Stimulated activated CD4-positive, alpha-beta T cell treated with anti-CD3 and anti-CD28 coated beads, Interleukin-4, amount 100 ng/mL, for 48 hours (primary cell): ENCODE measurements at places on chromosomes 2 and 18.

GRCh38 chr2:231315896-231316295, 79.6 kb upstream of the B3GNT7 start:
- no peak for DNase-seq

DNA sequence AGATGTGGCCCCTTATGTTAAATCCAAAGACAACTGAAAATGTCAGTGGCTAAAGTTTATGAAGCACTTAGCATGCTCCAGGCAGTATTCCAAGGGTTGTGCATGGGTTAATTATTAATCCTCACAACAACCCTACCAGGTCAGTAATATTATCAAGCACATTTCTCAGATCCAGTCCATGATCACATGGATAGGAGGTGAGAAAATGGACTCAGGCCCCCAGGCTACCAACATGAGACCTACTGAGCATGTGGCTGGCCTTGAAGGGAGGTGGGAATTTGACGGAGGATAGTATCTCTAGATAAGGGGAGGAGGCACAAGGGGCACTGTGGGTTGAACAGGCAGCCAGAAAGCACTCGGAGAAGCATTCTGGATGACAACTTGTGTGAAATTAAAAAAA, 412.0 kb downstream of the MEIS1 start:
- DNase-seq = no peak

DNA sequence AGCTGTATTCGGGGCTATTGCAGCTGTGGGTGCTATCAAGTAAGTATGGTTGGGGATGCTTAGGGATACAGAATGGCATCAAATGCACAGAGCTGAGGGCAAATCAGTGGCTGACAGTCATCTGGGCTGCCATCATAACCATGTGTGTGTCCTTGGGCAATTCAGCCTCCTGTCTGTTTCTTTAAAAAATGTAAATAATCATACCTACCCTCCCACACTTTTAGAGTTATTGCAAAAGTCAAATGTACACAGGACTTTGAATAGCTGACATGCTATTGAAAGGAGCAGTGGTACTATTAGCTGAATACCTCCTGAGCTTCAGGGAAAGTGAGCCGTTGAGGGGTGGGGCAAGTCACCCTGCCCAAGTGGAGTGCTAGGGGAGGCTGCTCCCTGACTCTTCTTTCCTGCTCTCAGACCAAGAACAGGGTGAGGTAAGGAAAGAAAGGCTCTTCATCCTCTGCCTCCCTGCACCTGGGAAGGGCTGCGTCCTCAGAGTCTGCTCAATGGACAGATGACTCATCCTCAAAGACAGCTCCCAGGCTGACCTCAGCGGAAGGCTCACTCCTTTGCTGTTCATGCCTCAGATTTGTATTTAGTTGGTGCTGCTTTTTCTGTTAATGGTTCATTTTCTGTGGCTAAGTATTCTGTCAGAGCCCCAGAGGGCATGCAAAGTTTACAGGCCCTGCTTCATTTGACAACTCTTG, 54.9 kb upstream of the BZW1 start:
- no peak for DNase-seq

GRCh38 chr2:197969391-197969893, 165.0 kb downstream of the PLCL1 start:
- no peak for DNase-seq

GRCh38 chr18:340044-340443, 72.2 kb upstream of the THOC1 start:
- DNase-seq = no peak

DNA sequence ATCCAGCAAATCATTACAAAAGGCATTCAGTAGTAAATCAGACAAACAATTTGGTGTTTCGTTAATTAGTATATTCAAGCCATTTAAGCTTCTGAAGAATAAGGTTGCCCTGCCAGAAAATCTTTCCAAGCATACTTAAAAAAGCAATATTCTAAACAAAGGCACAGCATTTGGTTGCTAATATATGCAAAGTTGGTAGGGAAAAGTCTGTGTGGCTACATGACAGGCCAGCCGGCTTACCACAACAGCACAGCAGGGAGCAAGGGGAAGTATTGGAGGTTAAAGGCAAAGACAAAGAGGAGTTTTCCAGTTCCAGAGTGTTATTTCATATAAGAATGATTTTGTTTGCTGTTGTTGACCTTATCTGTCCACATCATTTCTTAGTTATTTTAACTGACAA, 282.3 kb downstream of the MBD5 start:
- no peak for DNase-seq

DNA sequence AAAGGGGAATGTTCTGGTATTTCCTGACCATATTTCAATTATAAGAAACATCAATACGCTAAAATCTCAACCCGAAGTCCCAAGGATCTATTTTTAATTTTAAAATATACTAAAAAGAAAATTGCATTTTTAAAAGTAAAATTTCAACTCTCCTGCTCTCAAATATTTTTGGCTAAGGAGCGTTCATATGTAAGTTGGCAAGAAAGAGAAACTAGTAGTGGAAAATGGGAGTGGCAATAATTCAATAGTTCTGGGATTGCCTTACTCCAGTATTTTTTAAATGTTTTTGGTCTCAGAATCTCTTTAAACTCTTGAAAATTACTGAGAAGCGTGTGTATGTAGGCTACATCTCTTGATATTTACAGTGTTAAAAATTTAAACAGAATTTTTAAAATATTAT, 72.7 kb downstream of the ACVR1 start:
- DNase-seq = no peak

DNA sequence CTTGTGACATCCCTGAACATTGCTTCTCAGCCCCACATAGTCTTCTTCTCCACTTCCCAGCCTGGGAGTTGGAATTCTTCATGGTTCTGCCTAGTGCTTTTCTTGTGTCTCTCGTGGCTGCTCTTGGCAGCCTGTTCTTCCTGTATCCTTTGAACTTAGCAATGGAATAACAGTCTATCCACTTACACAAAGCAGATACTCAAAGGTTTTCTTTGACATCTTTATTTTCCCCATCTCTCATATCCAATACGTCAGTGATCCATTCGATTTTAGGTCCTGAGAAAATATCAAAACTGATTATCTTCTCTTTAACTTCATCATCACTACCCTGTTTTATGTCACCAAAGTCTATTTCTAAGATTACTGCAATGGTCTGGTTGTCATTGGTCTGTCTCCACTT, 1091.2 kb upstream of the PIK3C3 start:
- DNase-seq = no peak

DNA sequence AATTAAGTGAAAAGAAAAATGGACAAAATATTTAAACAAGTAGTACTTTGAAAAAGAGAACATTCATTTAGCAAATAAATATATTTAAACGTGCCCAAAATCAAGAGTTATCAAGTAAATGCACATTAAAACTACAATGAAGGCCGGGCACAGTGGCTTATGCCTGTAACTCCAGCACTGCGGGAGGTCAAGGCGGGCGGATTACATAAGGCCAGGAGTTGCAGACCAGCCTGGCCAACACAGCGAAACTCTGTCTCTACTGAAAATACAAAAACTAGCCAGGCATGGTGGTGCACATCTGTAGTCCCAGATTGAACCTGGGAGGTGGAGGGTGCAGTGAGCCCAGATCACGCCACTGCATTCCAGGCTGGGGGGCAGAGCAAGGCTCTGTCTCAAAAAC, 9.8 kb downstream of the STAM2 start:
- DNase-seq = no peak

- DNase-seq = no peak
Observed at GRCh38 chr2:55856936-55857335, 66.6 kb downstream of the EFEMP1 start.

DNA sequence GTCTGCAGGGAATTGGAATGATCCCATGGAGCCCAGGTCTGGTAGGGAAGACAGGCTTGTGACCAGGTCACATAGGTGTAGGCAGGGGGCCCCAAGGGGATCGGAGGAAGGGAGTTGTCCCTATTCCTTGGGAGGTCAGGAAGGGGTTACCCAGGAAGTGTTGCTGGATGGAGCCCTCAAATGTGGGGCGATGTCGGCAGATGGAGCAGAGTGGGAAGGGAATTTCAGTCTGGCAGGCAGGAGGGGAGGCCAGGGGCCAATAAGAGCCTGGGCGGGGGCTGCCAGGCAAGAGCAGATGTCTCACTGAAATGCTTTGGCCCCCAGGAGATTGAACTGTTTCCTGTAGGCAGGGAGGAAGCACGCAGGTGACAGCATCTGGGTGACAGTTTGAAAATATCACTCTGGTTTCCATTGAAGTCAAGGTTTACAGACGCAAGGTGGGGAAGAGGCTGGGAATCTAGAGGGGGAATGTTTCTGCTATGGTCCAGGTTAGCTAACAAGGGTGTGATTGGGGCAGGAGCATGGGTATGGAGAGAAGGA, 81.5 kb upstream of the SMAD2 start:
- no peak for DNase-seq

DNA sequence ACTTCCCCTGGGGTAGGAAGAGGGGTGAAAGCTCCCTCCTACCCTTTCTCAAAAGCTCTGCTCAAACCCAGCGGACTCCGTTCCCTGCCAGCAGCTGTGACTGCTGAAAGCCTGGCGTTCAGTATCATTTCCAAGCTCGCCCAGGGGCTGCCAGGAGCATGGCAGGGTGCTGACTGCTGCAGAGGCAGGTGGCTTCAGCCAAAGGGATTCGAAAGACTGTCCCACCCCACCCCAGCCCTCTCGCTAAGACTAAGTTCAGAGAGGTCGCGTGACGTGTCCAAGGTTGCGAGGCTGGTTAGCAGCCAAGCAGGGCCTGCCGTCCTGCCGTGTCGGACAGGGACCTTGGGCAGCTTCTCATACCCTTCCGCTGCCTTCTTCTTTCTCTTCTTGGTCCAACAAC, 72.3 kb upstream of the RAB12 start:
- DNase-seq = no peak

- DNase-seq = no peak
Observed at GRCh38 chr2:229445019-229445418, 173.9 kb upstream of the PID1 start.

- DNase-seq = no peak
Observed at GRCh38 chr18:32803568-32803967, 30.7 kb upstream of the KLHL14 start.

DNA sequence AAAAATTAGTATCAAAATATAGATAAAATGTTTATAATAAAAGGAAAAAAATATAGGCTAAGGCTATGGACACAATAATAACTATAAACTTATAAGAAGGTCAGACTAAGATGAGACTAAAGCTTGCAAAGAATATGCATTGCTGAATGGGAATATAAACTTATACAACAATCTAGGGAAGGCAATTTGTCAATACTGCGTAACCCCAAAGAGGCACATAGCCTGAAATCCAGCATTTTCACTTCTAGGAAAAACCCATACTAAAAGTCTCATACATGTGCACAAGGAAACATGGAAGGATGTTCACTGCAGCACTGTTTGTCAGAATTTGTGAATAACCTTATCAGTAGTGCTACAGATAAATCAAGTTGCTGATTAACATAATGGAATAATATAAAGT, 45.5 kb downstream of the FANCL start:
- no peak for DNase-seq

- DNase-seq = no peak
Observed at GRCh38 chr18:13477147-13477683, 249.1 kb downstream of the FAM210A start.

DNA sequence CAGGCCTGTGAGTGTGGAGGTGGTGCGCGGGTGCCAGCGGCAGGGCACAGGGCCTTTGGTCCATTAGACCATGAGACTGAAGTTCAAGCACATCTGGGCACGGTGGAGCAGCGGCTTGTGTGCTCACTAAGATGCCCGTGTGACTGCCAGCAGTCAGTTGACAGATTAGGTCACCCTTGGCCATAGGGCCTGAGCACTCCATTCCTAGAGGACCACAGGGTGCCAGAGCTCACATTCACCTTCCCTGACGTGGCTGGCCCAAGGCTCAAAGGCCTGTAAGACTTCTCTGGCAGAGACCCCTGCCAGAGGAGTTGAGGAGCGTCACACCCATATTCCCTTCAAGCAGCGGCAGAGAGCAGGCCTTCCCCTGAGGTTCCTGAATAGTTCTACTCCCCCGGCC, 650 bp downstream of the LHCGR start:
- no peak for DNase-seq

GRCh38 chr2:225620227-225620626, 220.7 kb downstream of the NYAP2 start:
- DNase-seq = no peak

DNA sequence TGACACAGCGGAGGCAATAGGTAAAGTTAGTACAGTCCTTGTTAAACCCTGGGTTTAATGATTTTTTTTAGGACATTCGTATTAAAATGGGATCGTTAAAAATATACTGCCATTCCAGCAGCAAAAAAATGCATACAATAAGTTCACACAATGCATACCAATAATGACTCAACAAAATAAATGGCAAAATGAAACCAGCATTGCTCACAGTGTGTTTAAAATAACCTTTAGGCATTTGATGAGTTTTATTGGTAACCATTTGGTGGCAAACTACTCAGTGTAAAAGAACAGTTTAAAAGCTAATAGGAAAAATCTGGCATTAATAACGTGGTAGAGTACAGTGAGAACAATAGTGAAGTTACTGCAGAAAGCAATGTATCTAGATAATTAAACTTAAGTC, 539.0 kb upstream of the PIK3C3 start:
- no peak for DNase-seq

DNA sequence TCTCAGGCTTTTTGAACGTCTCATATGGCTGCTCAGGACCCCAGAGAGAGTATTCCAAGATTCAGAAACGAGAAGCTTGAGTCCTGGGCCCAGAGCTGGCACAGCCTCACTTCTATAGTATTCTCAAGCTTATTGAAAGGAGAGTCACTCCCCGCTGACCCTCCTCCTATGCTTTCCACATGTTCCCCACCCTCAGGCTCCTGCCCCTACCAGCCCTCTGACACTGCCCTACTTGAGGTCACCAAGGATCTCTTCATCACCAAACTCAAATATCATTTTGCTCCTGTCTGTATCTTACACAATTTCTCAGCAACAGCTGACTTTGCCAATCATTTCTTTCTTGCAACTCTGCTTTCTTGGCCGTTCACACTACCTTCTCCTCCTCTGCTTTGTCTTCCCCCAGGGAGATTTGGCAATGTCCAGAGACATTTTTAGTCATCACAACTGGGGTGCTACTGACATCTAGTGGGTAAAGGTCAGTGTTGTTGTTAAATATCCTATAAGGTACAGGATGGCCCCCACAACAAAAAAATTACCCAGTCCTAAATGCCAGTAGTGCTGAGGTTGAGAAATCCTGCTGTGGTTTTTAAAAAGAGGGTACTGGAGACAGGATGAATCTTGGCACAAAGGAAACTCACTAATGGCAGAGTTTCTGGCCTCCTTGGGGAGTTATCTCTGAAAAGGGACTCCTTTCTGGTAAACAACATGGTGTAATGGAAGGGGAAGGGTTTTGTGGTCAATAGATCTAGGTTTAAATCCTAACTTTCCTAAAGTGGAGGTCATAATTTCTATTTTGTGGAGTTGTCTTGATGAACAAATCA, 26.9 kb upstream of the INSIG2 start:
- DNase-seq = no peak

- no peak for DNase-seq
Observed at GRCh38 chr2:43984533-43984932, 11.3 kb downstream of the LRPPRC start.
